Bronchial epithelial cell (primary cell): ENCODE measurements at places on chromosomes 5 and 9. TPM values are rescaled to one million over a fixed set of nuclear protein-coding genes. Genes with fewer than 3 reads are reported as not detected.

GRCh38 chr5:151924564-151925301 is at the start of gene GLRA1:
GLRA1 (minus strand) TSS chr5:151924851; CDS start chr5:151924549, 302 bp downstream.
- peak; percentile 10 for DNase-seq

DNA sequence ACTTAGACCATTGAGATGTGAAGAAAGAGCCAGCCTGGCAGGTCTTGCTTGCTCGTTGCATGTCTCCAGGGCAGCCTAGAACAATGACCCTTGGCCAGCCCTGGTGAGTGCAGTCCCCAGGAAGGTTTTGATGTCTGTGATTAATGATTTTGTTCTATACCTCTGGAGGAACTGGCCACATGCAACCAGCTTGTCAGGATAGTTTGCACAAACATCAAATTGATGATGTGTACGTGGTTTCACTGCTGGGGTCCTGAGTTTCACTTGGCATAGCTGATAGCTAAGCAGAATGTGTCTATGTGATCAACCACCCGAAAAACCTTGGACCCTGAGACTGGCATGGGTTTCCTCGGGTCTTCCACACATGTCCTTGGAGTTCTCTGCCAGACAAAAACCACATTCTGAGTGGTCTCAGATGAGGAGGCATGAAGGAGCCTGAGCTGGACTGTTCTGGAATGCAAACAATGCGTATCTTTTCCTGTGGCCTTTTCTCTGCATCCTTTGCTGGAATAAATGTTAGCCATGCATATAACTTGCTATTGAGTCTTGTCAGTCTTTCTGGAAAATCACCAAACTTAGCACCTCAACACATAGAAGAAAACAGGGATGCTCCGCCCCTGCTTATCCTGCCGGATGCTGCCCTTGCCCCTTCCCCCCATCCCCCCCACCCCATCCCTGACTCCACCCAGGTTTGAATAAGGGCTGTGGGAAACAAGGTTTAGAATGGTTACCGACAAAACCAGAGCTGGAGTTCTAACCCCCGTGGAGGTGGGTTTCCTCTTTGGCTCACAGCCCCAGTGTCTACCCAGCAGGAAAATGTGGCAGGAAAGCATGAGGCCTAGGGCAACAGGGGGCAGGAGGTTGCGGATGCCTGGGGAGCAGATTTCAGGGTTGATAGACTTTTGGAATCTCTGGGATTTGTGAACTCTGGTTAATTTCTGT is 50.1 kb upstream of the ANKRD33B start:
- DNase-seq = no peak

DNA sequence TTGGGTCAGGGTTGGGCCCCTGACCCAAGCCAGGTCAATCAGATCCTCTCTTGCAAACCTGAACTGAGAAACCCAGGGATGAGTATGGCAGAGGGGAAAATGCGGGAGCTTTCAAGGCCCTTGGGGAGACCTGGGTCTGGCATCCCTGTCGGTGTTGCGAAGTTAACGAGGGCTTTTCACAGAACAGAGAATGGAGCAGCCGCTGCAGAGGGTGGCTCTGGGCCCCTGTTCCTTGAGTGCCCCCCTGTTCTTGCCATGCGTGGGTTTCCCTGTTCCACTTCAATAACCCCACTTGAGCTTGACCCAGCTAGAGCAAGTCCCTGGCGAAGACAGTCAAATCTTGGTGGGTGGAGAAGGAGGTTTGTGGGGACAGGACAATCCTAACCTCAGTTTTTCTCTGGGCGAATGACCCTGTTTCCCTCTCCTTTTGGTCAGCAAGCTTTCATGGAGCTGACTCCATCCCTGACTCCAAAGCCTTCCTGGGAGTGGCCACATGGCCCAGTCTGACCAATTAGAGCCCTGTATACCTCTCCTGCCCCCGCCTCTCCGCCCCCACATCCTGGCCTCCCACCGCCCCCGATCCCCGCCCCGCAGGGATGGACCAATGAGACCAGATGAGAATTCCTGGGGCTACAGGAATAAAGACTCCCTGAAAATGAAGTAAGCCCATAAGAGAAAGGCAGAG is 2.9 kb upstream of the VDAC1 start:
- no peak for DNase-seq

DNA sequence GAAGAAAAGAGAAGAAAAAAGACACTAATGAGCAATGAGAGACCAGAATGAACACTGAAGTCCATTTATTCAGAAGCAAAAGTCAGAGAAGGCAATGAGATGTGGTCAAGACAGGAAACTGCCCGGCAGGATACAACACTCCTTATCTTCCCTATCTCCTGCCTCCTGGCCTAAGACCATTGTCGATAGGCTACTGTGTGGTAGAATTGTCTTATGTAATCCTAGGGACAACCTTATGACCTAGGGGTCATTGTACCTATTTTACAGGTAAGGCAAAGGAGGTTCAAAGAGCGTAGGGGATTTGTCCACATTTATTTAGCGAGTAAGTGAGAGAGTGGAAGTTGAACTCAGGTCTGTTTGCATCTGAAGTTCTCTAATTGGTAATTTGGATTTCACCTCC is 63.0 kb upstream of the PTPN3 start:
- no peak for DNase-seq

- peak; percentile 86 for DNase-seq
These were observed 277.7 kb upstream of the PTGER4 start for GRCh38 chr5:40402007-40402364.

GRCh38 chr9:75438716-75439115 is 350.4 kb downstream of the OSTF1 start:
- DNase-seq = no peak

Gene DAPK1
- total RNA-seq = 0.64 and 0.79 TPM in 2 replicates

DNA sequence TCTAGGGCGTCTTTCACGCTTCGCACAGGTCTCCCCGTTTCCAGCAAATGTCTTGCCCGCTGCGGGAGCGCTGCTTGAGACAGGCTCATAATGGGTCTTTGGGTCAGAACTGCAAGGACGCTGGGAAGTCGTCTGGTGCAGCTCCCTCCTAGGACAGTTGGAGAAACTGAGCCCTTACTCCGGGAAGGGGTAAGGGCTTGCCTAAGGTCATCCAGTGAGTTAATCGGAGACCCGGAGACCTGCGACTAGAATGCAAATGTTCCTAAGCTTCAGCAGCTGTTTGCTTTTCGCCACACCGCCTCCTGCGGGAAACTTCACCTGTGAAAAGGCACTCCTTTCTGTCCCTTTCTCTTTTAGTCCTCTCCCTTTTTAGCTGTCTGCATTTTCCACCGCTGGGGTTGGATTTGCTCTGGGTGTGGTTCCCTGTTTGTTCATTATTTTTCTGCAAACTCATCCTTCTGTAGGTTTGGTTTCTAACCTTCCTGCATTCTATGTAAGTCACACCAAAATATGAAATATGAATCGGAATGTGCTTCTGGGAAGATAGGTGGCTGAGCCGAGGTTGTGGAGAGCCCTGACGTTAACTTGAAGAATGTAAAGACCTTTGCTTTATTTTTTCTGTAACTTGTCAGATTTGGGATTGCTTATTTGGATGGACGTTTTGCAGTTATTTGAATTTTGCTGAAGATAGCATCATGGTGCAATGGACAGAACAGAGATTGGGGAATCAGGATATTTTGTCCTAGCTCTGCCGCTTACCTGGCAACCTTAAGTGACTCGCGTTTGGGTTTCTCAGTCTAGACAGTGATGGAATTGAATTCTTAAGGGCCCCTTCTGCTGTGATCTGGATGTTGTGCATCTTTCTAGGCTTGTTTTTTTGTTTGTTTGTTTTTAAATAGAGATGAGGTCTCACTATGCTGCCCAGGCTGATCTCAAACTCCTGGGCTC is 909 bp downstream of the SLC36A1 start:
- peak; percentile 41 for DNase-seq

DNA sequence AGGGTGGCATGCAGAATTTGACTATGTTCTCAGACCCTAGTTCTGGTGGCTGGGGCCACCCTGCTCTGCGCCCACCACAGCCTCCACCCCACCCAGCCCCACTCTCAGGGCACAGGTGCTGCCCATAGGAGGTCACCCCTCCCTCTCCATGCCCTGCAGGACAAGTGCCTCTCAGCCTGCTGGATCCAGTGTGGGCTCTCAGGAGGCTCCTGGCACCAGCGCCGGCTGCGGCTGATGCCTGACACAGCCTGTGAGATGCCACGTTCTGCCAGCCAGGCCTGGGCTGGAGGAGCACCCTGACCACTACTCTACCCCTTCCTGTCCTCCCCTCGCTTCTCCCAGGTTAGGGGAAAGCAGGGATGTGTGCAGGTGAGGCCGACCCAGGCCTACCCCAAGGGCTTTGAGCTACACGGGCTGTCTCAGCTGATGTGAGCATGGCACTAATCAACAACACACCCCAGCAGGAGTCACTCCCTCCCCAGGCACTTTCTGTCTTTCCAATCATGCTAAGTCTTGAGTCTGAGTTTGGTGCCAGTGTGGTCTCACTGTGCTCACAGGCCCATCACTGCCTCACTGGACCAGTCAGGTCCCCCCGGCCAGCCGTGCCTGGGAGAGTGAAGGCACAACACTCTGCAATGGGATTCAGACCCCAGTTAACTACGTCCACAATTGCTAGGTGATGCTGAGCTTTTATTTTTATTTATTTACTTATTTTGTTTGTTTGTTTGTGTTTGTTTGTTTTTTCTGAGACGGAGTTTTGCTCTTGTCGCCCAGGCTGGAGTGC is 12.1 kb upstream of the BARX1 start:
- no peak for DNase-seq

GRCh38 chr5:56512313-56512996 is 279.3 kb upstream of the ANKRD55 start:
- no peak for DNase-seq

GRCh38 chr5:66518753-66519152 is 77.4 kb upstream of the MAST4 start:
- DNase-seq = peak; percentile 90

Gene FCN1
- not detected in 2 replicates for total RNA-seq

DNA sequence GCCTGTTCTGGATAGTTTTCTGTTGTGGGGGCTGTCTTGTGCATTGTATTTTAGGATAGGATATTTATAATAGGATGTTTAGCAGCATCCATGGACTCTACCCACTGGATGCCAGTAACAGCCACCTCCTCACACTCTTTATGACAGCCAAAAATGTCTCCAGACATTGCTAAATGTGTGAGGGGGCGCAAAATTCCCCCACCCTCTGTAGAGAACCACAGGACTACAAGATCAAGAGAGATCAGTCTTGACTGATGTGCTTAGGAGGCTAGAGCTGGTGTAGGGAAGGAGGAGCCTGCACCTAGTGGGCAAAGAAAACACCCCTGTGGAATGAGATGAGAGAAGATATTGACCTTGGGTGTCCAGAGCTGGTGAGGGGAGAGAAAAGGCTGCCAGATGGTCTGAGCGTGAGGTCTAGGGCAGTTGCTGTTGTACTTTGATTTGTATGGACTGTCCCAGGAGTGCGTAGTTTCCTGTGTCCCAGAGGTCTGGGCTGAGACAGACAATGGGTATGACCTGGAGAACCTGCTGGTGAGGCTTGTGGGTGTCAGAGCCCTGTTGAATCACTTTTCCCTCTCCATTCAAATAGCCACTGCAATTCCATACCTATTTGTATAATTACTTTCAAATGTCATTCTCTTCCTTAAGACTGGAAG is 16.3 kb downstream of the DAPK1 start:
- no peak for DNase-seq

GRCh38 chr9:14344053-14344524 is 30.1 kb upstream of the NFIB start:
- no peak for DNase-seq

GRCh38 chr9:71349218-71349617 is 227.8 kb upstream of the TRPM3 start:
- no peak for DNase-seq

DNA sequence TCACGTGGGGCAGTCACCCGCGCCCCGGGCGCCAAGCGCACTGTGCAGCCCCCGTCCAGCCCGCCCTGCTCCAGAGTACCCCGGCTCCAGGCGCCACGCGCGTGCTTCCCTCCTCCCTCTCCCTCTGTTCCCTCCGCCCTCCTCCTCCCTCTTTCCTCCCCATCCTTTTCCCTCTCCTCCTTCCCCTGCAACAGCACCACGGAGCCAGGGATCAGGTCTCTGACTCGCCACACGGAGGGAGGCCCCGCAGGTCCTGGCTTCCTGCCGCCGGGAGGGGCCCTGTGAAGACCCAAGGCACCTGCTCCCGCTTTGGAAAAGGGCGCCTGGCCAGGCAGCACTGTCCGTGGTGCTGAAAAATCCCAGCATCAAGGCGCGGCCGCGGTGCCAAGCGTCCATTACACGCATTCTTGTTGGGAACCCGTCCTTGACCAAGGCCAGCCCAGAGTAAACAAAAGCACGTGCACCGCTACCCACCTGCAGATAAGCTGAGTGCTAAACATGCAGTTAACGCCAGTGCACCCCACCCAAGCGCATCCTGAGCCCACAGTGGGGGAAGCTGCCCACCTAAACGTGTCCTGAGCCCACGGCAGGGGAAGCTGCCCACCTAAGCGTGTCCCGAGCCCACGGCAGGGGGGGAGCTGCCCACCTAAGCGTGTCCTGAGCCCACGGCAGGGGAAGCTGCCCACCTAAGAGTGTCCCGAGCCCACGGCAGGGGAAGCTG is 21.7 kb downstream of the SLC6A18 start:
- no peak for DNase-seq

DNA sequence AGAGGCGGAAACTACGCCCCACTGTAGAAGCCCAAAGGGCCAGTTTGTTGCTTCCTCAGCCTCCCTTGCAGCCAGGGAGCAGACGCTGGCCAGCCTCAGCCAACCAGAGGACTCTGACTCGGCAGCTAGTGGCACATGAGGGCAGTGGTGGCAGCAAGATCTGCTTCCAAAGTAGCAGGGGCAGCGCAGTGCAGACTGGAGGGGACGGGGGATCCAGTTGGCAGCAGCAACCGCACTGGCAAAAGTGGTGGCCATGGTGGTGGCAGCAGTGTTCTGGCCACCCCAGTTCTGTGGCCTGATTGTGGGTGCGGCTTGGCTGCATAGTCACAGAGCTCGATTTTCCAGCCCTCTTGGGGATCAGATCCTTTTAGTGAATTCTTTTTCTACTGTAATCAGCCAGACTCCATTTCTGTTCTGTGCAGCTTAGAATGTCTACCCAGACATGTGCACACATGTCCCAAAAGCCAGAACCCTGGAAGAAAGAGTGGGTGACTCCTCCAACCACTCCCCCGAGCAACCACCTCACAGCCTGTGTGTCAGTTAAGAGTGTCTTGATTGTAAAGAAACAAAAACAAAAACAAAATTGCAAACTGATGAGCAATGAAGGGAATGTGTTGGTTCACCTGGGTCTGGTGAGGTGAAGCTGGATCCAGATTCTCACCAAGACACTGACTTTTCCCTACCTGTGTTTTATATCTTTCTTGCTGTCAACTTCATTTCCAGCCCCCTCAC is 11.0 kb upstream of the ZBTB43 start:
- DNase-seq = peak; percentile 99

Gene HMCN2
- total RNA-seq = under 0.01 TPM in 2 replicates

DNA sequence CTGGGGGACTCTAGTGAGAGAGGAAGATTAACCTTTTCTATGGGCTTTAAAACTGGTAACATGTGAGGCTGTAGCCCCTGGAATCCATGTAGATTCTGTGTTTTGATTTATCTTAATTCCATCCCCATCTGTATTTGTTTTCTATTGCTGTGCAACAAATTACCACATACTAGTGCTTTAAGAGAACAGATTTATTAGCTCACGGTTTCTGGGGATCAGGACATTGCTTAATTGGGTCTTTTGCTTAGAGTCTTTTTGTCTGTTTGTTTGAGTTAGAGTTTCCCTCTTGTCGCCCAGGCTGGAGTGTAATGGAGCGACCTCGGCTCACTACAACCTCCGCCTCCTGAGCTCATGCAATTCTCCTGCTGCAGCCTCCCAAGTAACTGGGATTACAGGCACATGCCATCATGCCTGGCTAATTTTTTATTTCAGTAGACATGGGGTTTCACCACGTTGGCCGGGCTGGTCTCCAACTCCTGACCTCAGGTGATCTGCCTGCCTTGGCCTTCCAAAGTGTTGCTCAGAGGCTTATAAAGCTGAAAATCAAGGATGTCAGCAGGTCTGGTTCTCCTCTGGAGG is 29.9 kb upstream of the GNA14 start:
- no peak for DNase-seq

Gene GABBR2
- total RNA-seq = not detected in 2 replicates
